ENCODE measurements at places on chromosomes 11 and 22. TPM values are rescaled to one million over a fixed set of nuclear protein-coding genes. Genes with fewer than 3 reads are reported as not detected.

DNA sequence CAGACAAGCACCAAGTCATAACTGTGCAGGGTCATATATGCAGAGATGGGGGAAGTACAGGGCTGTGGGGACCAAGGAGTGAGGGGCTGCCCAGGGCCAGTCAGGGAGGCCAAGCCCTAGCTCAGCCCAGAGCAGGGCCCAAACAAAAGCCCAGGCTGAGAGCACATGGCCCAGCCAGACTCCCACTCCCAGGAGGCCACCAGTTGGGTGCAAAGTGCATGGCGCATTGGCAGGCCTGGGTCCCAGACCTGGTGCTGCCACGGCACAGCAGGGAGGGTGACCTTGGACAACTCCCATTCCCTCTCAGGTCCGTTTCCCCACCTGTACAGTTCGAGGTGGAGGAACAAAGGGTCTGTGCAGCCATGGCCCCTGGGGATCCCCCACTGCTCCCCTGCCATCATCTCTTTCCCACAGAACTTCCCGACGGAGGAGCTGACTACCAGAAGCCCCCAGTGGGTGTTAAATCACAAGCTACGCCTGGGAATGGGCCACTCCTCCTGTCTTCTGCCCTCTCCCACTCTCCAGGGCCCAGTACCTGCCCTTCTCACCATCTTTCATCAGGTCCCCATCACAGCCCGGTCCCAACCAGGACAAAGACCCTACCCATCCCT lies 608 bp downstream of the NIPSNAP1 start:
- peak; percentile 38 for DNase-seq

GRCh38 chr11:16911186-16911585 lies 103.0 kb downstream of the PLEKHA7 start:
- DNase-seq, result no peak

DNA sequence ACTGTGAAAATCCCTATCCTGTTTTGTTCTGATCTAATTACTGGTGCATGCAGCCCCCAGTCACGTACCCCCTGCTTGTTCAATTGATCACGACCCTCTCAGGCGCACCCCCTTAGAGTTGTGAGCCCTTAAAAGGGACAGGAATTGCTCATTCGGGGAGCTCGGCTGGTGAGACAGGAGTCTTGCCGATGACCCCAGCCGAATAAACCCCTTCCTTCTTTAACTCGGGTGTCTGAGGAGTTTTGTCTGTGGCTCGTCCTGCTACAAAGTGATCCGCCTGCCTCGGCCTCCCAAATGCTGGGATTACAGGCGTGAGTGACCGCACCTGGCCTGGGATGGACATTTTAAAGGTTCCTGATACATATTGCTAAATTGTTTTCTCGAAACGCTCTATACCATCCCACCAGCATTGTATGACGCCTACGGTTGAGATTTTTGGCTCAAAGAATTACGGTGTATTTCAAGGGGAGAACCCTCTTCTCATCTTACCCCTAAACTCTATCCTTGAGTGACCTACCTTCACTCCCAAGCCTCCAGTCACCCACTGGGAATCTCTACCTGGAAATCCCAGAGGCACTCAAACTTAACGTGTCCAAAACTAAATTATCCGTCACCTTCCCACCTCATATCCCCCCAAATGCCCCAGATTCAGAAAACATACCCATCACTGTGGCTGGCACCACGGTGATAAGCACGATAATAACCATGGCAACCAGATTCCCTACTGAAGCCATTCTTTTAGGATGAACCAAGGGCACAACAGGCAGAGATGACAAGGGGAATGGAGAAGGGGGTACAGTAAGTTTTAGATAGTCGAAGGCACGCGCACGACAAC lies 789 bp upstream of the POLA2 start:
- DNase-seq, result no peak

DNA sequence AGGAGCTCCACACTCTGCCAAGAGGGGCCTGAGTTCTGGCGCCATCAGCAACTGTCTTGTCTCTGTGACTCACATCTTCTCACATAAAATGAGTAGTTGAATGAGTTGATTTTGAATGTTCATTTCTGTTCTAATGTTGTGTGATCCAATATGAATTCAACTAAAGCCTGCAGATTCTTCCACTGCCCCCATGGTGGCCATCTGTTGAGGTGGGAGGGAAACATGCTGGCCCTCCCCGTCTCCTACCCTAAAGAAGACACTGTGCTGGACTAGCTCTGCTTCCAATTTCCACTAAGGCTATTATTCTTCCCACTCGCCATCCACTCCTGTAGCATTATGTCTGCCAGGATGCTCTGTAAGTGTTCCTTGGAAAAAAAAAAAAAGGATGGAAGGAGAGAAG lies 555.6 kb upstream of the LARGE1 start:
- no peak for DNase-seq

DNA sequence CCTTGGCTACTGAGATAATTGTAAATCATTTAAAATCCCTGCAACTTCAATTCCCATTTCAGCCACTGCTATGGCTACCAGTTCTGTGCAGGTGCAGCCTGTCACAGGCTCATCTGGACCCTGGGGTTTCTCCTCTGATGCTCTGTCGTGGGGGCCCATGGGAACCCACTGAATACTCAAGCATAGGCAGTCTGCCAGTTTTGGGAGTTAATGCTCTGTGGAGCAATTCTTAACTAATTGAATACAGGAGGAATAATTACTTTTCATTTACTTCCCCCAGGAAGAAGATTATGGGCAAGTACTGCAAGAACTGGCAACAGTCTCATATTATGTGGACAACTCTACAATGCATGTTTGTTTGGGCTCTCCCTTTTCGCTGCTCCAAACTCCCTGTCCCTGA lies 25.9 kb downstream of the OR51E2 start:
- no peak for DNase-seq

DNA sequence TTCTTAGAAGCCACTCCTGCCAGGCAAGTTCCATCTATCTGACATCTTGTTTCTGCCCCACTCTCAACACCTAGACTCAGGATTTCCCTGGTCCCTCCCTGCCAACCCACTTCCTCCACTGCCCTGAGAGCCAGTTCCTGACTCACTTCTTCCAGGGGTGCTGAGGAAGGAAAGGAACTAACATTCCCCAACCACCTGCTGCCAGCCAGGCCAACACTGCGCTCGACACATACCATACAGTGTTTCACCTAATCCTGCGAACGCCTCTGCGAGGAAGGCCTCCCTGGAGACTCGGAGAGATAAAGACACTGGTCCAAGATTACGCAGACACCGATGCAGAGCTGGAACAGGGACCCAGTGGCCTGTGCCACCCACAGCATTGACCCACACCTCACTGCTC lies 40.2 kb downstream of the MICAL3 start:
- no peak for DNase-seq

- DNase-seq, result no peak
Measured at GRCh38 chr11:82763167-82763566, 29.5 kb upstream of the FAM181B start.

DNA sequence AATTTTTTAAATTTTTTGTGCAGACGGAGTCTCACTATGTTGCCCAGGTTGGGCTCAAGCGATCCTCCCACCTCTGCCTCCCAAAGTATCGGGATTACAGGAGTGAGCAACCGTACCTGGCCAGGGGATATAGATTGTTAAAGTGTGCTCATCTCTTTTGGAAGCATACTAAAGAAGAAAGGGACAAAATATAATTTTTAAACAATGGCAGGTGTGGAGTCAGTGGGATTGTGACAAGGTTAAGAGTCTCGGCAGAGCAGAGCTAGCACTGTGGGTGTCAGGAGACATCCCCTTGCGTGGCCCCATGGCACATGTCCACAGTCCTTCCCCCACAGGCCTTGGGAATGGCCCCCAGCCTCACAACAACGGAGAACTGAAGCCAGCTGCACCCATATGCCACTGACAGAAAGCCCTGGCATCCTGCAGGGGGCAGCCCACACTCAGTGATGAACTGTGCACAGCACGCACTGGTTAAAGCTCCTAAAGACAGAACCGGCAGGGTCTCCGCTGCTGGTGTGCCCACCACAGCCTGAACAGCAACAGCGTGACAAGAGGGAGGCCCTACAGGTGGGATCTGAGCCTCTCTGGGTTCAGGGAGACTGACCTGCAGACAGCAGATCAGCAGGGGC lies 29.9 kb downstream of the SERPIND1 start:
- DNase-seq, result peak; percentile 59

DNA sequence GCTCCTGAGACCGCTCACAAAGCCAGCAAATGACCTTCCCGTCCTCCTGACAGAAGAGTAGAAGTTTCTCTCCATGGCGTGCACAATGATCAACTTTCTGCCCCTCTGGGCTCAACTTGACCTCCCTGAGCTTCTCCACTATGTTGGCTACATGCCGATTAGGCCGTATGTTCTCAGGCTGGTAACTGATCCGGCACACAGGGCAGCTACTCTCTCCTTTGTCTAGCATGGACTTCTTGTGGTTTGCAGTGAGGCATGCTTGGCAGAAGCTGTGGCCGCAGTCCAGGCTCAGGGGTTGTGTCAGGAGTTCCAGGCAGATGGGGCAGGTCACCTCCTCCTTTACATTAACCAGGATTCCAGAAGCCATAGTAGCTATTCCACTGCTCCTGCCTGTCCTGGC lies 5.1 kb downstream of the TRIM5 start:
- DNase-seq, result no peak

DNA sequence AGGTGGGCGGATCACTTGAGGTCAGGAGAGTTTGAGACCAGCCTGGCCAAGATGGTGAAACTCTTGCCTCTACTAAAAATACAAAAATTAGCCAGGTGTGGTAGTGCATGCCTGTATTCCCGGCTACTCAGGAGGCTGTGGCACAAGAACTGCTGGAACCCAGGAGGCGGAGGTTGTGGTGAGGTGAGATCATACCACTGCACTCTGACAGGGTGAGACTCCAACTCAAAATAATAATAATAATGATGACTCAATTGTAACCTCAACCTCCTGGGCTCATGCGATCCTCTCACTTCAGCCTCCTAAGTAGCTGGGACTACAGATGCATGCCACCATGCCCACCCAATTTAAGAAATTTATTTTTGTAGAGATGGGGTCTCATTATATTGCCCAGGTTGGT lies 15.6 kb upstream of the CHRNA10 start:
- no peak for DNase-seq

DNA sequence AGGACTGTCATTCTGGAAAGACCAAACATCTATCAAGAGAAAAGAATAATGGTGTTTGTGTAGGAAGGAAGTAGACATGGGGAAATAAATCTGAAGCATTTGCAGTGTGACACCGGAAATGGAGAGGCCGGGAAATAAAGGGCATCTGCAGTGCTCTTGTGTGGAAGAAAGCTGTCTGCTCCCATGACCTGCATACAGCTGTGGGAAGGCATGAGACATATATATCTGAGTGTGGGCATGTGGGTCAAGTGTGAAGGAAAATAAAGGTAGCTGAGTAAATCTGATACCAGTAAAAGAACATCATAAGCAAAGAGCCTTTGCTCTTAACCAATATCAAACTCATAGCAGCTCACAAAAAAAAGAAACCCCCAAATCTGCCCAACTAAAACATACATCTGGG lies 72.1 kb upstream of the OR5AK2 start:
- DNase-seq, result no peak

- no peak for DNase-seq
Measured at GRCh38 chr11:17716807-17717206, 2.6 kb upstream of the MYOD1 start.

- DNase-seq, result no peak
Measured at GRCh38 chr11:74316772-74317505, 5.5 kb upstream of the P4HA3 start.

GRCh38 chr22:27918341-27919221 lies 475 bp downstream of the PITPNB start:
- DNase-seq, result peak; percentile 67

DNA sequence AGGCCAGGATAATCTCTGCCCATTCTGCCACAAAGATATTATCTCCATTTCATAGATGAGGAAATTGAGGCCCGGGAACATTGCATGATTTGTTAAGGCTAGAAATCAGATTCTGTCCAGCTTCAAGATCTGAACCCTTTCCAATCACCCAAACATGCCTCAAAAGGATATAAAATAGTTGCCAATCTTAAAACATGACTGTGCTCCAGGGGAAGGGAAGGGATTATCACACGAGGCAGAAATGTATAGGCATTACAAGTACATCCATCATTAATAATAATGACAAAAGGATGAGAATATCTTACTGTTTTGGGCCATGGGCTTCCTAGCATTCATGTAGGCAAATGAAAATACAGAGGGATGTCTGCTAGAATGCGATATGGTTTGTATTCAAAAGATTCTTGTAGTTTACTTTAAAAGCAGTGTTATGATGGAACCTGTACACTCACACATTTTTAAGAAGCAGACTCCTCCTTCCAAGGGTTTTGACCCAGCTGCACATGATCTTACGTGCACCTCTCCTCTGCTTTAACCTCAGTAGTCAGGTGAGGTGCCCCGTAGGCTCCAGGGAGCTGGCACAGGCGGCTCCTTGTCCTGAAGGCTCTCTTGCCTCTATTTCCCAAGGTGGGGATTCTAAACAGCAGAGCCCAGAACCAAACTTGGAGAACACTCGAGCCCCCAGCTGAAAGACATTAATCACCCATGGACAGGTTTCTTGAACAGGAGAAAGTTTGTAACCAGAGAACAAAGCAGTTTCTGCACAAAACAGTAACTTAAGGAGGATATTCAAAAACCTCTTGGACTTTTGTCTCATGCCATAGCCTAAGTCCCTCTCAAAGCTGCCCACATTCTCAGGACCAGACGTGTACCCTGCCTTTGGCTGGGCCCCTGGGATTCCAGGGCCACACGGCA lies 36.0 kb downstream of the PARVA start:
- no peak for DNase-seq

DNA sequence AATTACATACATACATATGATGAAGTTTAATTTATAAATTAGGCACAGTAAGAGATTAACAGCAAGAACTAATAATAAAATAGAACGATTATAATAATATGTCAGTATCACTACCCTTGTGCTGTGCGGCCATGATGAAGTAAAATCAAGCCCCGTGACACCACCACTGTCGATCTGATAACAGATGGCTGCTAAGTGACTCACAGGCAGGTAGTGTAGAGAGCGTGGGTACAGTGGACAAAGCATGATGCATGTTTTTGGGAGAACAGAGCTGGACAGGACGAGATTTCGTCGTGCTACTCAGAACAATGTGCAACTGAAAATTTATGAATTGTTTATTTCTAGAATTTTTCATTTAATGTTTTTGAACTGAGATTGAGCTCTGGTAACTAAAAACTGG lies 108.4 kb upstream of the TIMP3 start:
- DNase-seq, result no peak

DNA sequence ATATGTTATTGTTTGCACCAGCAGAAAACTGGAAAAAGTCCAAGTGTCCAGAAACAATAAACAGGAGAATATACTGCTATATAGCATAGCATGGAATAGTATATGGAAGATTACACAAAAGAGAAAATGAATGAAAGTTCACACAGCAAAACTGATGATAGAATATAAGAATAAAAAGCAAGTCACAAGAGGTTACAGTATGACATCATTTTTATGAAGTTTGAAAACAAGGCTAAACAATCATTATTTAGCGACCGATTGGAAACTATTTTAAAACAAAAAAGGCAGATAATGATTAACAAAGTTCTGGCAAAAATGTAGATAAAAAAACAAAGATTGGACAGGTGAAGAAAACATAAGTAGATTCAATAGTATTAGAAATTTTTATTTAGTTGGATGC lies 47.1 kb downstream of the SOX6 start:
- DNase-seq, result no peak

The SLC37A2 gene
- total RNA-seq, result 3.5 TPM

The PLEKHA7 gene
- 1.2 TPM for total RNA-seq

The F2 gene
- not detected for total RNA-seq

The CCDC116 gene
- 0.79 TPM for total RNA-seq

The CHEK2 gene
- 36.7 TPM for total RNA-seq

The SOX10 gene
- not detected for total RNA-seq

The LMNTD2 gene
- 2.7 TPM for total RNA-seq

The TMEM218 gene
- 14.3 TPM for total RNA-seq

The C11orf97 gene
- total RNA-seq, result not detected
